NCI-H1417 (cell line): ENCODE measurements at places on chromosomes 1 and 21.

DNA sequence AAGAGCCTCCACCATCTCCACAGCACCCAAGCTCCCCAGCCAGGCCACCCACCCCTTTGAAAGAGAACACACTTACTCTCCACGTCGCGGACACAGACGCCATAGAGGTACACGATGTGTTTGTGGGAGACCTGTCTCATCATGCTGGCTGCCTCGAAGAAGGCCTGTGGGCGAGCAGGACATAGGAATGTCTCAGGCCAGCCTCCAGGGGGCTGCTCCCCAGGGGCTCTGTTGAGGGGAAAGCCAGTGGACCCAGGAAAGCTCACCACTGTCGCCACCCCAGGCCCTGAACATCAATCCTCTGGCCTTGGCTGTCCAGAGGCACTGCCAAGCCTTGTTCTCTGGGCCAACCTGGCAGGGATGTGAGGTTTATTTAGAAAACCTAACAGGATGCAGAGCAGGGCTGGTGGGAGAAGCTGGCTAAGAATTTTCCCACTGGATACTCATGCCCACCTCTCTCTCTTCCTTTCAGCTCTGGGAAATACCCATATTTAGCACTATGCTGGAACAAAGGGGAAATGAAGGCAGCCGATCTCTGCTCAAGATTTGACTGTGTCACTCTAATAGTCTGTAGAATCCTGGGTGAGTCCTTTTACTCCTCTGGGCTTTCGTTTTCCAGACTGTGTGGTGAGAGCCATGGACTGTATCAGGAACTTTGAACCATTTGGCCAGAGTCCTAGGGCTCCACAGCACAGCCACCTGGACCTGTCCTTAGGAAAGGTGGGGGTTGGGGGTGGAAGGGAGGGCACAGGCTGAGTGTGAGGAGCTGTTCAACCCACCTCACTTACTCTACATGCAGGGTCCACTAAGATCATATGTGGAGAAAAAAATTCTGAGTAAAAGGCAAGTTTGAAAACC, 101.9 kb downstream of the RAVER2 start:
- DNase-seq = no peak

- no peak for DNase-seq
These were observed 16.2 kb upstream of the PLA2G4A start for GRCh38 chr1:186812570-186812969.

DNA sequence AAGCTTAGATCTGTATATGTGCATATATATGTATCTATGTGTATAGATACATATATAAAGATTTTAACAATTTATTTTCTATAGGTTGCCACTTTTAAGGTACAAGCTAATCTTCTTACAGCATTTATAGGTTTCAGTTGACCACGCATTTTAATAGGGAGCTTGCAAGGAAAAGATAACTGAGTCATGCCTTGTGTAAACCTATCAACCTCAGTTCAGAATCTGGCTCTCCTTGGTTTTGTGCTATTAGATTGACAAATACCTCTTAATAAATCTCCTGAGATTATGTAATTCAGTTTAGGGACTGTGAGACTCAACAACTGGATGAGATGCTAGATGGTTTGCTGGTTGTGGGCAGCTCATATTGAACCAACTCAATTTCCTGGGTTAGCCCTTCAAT, 114.7 kb upstream of the SERBP1 start:
- no peak for DNase-seq

DNA sequence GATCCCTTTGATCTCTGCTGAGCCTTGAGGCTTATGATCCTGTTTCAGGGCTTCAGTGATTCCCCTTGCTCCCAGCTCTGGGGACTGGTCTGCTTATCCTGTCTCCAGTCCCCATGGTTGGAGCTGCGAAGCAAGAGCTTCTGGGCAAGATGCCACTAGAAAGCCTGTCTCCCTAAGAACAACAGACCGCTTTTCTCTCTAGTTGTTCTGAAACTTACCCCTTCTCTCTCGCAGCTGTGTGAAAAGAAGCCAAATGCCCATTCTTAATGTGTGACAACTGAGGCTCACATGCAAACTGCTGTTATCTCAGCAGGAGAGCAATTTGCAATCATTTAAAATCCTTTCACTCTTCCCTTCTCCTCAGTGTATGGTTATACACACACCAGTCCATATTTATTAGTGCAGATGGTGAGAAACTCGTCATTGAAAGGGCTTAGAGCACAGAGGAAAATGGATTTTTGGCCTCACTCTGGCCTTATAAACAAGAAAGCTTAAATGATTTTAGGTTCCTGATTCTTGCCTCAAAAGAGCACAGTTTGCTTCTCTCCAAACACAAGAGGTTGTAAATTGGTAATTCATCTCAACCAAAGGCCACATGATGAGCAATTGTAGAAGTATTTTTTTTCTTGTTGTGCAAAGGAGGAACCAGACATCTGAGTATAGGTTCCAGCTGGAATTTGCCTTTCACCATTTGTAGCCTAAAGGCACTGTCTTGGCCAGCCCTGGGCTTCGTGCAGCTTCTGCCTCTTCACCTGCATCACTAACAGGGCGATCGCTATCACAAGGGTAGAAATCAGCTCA, 179.2 kb upstream of the LMO4 start:
- peak; percentile 80 for DNase-seq

DNA sequence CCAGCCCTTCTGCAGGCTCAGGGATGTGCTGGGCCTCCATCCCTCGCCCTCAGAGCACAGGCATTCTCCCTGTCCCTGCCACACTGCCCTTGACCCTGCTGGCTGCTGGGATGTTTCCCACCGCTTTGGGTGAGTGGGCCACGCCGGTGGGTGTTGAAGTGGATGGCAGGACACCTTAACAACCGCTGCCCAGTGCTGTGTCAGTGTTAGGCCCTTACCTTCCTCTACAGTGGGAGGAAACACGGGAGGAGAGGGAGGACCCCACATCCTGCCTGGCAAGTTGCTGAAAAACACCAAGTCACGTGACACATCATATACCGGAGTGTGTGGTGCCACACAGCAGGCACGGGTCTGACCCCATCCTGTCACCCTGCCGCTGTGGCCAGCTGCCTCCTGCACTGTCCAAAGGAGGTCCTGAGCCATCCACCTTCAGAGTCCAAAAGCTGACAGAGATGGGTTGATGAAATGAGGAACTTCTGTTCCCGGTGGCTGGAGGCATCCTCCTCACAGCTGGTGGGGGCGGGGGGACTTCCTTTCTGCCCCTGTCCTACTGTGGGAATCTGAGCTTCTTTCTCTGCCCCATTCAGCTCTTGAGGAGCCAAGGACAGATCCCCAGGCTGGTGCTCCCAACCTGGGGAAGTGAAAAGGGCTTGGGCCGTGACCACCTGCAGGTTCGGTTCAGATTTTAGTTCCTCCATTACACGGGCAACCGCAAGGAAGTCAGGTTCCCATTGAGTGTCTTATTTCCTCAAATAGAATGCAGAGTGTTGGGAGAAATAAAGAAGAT, 3.2 kb upstream of the THEMIS2 start:
- DNase-seq = no peak
